ENCODE measurements at places on chromosomes 7 and 10.

DNA sequence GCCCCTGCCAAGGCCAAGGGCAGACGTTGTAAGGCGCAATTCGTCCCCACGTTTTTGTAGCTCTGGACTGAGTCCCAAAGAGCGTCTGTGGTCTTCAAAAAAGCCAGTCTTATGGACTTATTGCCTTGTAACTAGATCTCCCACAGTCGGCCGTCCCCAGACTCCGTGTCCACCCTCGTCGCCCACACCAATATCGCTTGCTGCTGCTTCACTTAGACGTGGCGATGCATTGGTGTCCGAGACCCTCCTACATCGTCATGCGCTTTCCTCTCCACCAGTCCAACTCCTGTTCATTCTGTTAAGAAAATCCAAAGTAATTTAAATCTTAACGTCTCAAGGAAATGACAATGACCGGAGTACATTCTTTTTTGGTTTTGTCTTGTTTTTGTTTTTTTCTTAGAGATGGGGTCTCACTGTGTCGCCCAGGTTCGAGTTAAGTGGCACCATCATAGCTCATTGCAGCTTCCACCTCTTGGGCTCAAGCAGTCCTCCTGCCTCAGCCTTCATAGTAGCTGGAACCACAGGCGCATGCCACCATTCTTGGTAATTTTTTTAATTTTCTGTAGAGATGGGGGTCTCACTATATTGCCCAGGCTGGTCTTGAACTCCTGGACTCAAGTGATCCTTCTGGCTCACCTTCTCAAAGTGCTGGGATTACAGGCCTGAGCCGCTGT is 851 bp downstream of the KIFBP start:
- DNase-seq, result no peak

DNA sequence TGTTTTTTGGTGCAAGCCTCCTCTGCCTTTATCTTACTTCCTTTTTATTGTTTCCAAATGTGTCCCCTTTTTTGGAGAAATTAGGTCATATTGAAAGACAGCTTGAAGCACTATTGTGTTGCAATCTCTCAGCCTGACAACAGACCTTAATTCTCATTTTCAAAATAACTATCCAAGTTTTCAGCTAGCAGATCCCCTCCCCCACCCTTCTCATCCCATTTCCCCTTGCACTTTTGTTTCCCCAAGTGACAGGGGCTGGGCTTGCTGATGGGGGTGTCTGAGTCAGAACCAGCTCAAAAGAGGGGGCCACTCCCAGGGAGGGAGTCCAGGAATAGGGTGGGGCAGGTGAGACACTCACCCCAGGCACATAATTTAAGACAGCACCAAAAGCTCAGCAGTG is 75.3 kb downstream of the MKI67 start:
- no peak for DNase-seq

DNA sequence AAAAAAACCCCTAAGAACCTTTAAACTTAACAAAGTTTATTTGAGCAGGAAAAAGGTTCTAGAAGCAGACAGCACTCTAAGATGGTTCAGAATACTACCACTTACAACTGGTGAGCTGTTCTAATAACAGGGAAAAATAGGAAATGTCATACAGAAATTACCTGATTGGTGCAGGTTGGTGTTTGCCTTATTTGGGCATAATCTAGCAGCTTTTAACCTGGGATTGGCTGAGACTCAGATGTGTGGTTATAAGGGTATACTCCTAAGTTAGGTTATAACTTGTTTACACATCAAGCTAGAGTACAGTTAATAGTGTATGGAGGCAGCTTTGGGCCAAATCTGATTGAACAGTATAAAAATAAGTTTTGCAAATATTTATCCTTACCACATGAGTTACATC is 59.8 kb downstream of the MAPK8 start:
- no peak for DNase-seq

DNA sequence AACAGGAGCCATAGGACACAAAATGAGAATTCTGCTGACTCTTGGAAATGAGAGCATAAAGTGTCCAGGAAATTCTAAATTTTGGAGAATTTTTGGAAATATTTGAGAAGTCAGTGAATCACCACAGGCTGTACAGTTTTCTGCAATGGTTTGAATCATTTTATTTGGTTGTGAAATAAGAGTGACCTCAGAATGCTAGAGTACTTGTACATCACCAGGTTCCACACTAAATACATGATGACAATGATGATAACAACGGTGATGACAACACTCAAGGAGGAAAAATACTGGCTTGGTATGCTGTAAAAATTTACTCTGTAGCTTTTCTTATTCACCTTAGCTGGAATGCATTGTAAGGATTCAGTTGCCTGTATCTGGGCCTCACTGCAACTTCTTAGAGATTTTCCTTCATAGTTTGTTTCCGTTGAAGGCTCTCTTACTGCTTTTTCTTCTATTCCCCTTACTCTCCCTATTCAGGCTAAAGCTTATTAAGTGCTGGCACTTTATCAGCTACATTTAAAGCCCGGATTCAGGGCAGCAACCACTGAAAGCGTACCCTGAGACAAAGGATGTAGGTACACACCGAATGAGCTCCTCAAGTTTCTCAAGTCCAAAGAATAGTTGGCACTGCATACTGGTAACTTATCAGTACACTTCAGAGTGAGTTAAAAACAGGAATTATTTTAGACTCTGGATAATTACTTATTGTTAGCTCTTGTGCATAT is 30.2 kb upstream of the NME8 start:
- DNase-seq, result no peak

GRCh38 chr7:7761974-7762779 is 43.8 kb upstream of the RPA3 start:
- DNase-seq, result no peak

DNA sequence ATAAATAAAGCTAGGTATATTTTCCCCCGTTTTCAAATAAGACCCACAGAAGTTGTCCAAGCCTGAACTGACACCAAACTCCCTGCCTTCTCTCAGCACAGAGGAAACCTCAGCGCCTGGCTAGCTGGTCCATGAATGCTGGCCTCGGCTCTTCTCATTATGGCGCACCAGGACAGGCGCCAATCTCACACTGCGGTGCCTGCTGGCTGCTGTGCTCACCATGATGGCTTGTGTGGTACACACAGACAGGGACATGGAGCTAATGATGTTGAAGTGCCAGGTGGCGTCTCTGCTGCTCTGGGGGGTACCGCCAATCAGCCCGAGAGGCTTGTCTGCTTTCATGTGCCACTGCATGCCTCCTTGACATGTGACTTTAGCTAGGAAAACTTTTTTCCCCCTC is 43.2 kb upstream of the USP6NL start:
- no peak for DNase-seq

All from stimulated activated naive CD4-positive, alpha-beta T cell treated with Interleukin-2 at 50 U/mL for 16 hours (primary cell).